ENCODE measurements at places on chromosomes 6 and 20.

DNA sequence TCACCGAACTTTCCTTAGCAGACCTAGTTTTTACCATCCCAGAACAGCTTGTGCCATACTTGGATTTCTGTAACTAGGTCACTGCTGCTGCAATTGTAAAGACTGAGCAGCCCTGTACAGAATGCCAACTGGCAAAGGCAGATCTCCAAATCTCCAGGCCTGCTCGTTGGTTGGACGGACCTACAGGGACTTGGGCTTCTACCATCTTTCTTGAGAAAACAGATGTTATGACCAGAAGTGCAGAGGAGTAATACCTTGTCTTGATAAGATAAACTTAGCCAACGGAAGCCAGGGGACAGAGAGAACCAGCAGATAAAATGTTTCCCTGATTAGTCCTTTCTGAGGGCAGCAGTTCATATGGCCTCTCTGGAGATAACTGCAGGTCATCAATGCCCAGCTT, 304.1 kb downstream of the RFPL4B start:
- no peak for DNase-seq

DNA sequence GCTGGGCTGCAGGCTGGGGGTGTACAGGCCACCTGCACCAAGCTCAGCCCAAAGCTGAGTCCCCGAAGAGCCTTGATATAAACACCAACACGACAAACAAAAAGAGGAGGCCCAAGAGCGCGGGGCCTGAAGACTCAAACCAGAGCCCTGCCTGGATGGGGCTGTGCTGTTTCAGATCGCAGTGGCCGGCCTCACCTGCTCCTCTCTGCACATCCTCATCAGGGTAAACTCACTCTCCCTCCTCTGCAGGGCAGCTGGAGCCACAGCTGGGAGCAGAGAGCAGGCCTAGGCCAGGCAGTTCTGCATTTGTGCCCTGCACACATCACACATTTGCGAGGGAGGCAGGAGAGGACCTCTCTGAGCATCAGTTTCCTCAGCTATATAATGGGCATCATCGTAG, 3.7 kb upstream of the RBM38 start:
- DNase-seq = no peak

DNA sequence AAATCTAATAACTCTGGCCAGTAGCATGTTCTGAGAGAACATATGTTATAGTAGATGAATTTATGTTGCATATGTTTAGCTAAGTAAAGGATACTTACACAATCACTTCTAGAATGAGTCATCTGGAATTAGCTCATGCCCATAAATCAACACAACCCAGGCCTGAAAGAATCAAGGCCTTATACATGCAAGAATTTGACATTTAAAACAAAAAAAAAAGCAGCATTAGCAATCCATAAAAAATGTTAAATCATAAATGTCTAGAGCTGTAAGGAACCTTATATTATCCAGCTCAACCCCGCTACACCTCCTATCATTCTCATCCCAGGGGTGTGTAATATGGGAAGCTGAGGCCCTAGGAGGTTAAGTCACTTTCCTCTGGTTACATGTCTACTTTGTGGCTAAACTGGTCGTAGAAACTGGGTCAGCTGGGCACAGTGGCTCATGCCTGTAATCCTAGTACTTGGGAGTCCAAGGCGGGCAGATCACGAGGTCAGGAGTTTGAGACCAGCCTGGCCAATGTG, 105.2 kb upstream of the CARMIL1 start:
- no peak for DNase-seq

- no peak for DNase-seq
Observed at GRCh38 chr6:161281092-161281491, 7.2 kb upstream of the AGPAT4 start.

DNA sequence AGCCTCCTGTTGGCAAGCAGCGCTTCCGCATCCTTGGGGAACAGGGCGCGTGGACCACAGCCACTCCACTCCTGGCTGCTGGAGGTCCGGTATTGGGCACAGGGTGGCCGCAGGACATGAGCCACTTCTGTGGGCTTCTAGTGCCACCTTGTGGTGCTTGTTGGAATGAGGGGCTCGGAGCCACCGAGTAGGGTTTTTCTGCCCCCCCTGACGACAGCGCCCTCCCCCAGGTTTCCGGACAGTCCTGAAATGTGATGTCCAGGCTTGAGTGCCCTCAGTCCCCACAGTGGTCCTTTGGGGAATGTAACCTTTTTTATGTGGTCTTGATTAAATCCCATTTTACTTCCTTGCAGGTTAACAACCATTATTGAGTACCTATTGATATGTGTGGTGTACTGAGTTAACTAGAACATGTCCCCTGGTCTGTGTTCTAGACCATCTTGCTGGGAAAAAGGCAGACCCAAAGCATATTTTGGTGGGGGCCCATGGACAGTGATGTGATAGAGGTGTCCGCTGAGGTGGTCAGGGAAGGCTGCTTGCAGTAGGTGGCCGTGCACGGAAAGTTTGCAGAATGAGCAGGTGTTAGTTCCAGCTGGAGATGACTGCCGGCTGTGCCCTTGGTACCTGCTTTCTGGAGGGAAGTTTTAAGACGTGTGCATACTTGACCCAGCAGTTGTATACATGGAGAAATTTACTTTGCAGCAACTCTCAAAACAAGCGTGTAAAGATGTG, 70.0 kb downstream of the PTPN1 start:
- DNase-seq = peak; percentile 63

DNA sequence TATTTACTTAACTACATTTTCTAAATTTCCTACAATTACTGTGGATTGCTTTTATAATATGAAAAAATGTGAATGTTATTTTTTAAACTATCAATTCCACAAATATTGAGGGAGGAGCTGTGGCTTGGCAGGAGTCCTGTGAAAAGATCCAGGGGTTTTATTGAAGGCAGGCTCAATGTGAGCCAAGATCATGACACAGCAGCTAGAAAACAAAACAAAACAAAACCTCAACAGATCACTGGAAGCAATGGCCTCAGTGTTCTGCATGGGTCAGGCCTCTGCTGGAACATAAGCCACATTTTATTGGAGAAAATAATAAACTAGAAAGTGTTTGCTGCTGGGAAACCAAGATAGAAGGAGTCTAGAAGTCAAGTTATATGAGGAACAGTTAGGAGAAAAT, 19.4 kb upstream of the RCAN2 start:
- no peak for DNase-seq

GRCh38 chr20:14033310-14033709, 38.0 kb downstream of the MACROD2 start:
- DNase-seq = no peak

DNA sequence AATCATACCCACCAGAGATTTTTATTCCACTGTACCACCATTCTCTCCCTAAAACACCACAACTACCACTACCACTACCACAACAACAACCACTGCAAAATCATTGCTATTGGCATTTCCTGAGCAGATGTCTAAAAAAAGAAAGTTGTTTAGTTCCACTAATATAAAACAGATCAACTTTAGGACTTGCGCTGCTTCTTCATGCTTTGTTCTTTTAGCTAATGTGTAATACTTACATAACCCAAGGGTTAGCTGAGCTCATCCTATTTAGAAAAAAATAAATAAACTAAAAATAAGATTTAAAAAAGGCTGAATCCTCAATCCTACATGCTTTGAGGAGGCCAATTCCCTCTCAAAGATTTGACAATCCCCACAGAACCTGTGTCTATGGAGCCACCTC, 11.4 kb downstream of the IYD start:
- no peak for DNase-seq

DNA sequence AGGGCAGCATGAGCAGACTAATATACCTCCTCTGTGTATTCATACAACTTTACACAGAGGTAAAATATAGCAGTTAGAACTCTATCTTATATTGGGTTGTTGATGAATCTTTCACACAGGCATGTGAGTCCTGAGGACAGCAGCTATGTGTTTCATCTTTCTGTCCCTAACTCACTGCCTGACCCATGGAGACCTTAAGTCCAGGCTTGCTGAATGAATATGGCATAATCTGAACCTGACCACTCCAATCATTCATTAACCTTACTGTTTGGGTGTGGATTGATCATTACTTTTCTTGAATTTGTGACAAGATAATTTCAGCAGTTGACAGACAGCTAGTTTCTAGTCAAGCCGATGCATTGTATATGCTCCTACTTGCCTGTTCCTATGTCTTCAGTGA, 27.3 kb upstream of the TSPYL1 start:
- no peak for DNase-seq

GRCh38 chr6:114747995-114748625, 405.3 kb upstream of the HS3ST5 start:
- no peak for DNase-seq

DNA sequence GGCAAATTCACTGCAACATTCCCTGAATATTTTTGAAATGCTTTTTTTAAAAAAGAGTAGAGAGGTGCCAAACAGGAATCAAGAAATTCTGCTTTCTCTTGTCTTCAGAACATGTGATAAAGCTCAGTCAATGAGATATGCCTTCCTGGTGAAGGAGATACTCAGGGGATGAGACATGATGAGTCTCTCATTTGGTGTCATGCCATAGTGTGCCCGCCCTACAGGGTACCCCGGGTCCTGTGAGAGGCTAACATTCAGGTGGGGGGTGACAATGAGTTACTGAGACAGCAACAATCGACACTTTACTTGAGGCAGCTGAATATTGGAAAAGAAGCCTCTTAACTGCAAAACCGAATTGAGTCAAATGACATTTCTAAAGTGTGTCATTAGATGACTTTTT, 6.7 kb downstream of the CCR6 start:
- no peak for DNase-seq
